ENCODE measurements at places on chromosomes 5 and 9. TPM values are rescaled to one million over a fixed set of nuclear protein-coding genes. Genes with fewer than 3 reads are reported as not detected.
A peak's percentile ranks its signal among the peaks of the same experiment; 100 is the strongest.

GRCh38 chr5:153636670-153637451, 146.4 kb downstream of the GRIA1 start:
- no peak for DNase-seq

GRCh38 chr5:112083623-112084022, 326.6 kb upstream of the NREP start:
- DNase-seq, result no peak

DNA sequence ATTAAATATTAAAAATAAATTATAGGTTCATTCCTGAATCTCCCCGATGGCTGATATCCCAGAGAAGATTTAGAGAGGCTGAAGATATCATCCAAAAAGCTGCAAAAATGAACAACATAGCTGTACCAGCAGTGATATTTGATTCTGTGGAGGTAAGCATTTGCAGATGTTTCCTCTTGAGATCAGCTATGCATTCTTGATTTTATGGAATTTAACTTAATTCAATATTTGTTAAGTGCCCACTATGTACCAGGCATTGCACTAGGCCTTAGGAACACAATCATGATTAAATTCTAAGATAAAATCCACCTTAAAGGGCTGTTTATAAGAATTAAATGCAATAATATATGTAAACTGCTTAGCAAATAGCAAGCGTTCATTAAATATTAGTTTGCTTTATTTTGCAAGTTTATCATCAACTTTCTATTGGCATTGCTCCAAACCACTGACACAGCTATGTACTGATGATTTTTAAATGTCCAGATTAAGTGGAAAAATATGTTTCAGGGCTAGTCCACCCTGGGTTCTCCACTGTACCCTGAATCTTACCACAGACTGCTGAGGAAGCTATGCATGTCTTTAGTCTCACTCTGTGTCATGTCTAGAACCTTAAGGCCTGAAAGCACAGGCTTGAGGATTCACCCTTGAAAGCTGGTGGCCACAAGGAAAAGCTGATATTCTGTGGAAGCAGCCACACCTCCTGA, 33.2 kb downstream of the SLC22A4 start:
- DNase-seq, result no peak

- DNase-seq, result no peak
Observed at GRCh38 chr9:123640792-123641222, 284.8 kb downstream of the CRB2 start.

DNA sequence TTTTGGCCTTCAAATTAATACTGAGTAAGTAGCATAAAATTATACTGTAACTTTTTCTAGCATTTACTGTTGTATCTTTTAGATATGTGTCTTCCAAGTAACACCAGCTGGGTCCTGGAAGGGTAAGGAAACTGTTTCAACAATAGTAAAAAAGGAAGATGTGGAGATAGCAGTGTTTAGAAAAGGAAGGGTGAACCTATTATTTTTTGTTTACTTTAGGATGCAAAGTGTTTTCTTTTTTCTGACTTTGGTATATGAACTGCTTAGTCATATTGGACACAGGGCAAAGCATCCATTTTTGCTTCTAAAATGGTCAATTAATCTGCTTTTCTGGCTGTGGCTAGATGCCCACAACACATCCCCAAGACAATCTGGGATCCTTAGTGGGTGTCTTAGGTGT, 5.3 kb downstream of the PKD2L2 start:
- DNase-seq, result no peak

DNA sequence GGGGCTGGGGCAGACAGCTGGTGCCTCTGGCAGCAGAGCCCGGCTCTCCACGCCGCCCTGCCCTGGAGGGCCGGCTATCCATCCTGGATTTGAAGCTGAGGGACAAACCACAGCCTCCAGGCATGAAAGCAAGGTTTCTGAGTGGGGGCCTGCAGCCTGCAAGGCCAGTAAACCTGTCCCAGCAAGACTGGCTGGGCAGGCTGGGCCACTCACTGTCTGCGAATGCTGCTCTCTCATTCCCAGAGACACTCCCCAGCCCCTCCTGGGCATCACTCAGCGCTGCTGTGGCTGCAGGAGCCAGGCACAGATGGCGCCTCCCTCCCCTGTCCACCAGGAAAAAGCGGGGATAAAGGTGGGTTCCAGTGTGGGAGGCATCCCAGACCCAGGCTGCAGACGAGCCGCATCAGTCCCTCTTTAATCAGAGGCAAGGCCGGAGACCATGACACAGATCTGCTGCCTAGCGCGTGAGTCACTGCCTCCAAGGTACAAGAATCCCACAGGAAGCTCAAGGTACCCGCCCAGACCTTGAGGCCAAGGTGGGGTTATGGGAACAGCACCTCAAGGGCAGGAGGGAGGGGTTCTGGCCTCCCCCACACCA, 118.0 kb downstream of the VAV2 start:
- no peak for DNase-seq

DNA sequence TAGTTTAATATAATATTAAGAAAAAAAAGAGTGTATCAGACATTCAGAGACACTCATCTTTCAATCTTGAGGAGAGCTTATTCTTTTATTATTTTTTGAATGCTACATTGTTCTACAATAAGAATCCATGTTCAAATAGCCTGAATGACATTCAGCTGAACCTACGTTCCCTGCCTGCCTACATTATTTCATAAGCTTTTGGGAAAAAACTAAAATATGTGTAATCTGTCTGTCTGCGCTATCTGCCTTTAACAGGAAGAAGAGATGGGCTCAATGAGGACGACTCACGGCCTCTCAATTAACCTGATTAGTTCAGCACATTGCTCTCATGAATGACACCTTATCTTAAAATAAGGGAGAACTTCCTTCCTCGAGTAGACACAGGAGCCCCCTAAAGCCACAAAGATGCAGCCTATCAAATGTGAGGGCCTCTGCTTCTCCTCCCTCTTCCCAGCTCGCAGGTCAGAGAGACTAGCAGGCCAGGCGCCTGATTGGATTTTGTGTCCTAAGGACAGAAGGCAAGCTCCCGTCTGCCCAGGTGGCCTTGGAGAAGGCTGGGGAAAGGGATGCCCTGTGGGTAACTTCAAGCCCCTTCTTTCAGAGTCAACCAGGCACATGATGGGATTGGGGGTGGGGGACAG, 37.8 kb downstream of the EBF1 start:
- DNase-seq, result peak; percentile 62

DNA sequence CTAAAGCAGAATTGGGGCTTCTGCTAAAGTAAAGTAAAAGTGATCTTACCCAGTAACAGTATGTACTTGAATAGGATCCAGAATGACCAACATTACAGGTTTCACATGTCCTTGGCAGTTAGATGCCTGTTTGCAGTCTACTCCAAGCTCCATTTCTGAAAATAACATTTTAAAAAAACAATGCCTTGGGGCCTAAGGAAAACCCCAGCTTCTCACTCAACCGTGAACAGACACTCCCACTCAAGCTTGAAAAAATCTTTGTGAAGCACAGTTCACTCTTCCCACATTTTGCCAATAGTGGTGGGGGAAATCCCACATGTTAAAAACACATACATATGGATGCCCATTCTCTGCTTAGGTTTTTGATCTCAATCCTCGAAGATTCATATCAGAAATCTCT, 304.1 kb downstream of the ARRDC3 start:
- no peak for DNase-seq

DNA sequence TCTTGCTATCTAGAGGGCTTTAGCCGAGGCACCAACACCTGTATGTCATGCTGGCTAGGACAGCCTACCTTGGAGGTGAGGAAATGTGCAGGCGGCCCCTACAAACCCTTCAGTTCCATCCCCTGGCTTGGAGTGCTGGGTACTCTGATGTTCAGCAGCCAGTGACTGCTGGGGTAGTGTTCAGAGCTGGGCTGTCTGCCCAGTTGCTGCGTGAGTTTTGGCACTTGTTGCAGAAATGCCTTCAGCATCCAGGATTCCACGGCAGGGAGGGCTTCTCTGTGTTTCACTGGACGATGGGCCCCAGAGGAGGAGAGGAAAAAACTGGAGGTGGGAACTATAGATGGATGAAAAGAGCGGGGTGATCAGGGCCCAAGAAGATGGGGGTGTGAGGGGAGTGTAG, 10.4 kb downstream of the SWI5 start:
- DNase-seq, result peak; percentile 81

- DNase-seq, result no peak
Observed at GRCh38 chr9:98502976-98503325, 205.8 kb downstream of the GABBR2 start.

- no peak for DNase-seq
Observed at GRCh38 chr5:27316271-27316650, 277.9 kb upstream of the CDH9 start.

GRCh38 chr5:158638396-158638795, 461.3 kb downstream of the EBF1 start:
- DNase-seq, result no peak

DNA sequence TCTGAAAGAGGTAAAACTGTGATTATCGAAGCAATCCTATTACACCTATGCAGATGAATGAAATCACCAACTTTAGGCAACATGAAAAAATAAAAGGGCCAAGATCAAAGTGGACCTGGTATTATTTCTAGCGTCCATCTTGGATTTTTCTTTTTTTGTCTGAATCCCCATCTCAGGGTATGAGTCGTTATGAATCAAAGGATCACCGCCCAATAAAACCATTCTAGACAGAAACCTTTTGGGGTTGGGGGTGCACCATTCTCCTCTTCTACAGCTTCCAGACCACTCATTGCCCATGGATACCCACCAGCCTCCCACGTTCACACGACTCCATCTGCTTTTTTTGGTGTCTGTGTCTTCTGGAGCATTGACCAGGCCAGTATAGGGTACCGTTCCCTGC, 33.4 kb downstream of the MAP1B start:
- no peak for DNase-seq

DNA sequence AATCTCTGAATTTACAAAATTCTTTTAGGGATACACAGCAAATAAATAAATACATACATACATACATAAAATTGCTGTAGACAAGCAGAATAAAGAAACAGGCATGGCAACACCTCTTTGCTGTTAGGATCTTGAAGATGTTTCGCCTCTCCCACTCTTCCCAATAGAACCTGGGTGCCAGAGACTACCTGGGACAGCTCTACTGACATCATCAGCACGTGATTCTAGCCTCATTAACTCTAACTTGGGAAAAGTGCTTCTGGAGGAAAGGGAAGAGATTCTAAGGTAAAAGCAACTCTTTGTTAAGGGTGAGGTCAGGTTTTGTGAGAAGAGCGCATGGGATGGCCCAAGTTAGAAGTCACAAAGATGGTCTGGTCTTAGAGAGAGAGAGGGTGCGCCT, 339.1 kb downstream of the RFX3 start:
- DNase-seq, result no peak

DNA sequence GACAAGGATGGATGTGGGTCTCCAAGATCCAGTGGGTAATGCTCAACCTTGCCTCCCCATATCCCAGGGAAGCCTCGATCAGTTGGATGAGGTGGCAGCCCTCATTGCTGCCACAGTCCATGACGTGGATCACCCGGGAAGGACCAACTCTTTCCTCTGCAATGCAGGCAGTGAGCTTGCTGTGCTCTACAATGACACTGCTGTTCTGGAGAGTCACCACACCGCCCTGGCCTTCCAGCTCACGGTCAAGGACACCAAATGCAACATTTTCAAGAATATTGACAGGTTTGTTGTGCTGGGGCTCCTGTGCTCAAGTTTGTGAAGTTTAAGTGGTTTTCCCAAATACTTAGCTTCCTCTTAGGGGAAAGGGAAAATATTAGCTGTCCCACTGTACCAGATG, 74.0 kb downstream of the WDR41 start:
- DNase-seq, result no peak

DNA sequence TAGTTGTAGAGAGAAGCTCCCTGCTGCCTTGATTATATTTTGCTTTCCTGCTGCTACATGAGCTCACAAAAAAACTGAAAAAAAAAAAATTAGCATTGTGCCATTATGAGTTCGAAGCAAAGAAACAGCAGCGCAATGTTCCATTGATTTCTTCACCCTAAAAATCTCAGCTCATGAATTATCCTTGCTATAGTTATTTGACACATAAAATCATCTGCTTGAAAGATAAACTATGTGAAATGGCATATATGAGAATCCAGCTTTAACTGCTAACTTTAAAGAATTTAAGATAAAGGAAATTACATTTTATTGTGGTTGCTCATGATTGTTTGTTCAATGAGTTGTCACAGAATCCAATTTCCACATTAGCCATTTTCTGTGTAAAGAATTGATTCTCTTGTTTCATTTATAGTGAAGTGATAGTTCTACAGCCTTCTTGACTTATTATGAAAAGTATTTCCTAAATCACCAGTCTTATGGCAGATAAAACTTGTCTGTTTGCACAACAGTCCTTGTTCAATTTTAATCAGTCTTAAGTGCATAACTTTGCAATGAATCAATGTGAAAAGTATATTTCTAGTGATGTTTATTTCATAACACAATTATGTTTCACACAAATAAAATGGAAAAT, 1275.0 kb upstream of the CDH9 start:
- DNase-seq, result no peak

- no peak for DNase-seq
Observed at GRCh38 chr9:87461256-87461655, 36.4 kb upstream of the DAPK1 start.

- peak; percentile 27 for DNase-seq
Observed at GRCh38 chr5:124743602-124744169, 2.8 kb downstream of the ZNF608 start.

DNA sequence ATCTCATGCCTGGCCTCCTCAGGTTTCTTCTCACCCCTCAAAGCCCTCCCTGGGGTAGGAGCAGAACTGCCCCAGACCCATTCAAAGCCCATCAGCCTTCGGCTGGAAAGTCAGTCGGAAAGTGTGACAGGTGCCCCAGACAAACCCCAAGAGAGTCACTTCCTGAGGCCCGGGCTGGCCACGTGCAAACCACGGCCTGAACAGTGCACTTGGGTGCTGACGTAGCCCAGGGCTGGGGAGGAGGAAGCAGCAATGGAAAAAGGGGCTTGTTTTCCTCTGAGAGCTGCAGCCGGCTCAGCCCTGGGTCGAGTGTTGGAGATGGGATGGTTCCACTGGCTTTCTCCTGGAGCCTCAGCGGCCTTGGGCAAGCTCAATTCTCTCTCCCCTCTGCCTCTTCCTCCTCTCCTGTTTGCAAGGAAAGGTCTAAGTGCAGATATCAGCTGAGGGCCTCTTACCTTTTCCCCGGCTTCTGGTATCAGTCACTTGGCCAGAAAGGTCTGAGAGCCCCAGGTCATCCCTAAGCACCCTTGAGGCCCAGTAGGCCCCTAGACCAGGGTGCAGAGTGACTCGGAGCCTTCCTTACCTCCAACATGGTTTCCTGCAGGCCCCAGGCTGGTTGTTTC, 5.9 kb upstream of the EGR1 start:
- DNase-seq, result no peak

- no peak for DNase-seq
Observed at GRCh38 chr5:74949976-74950375, 83.8 kb upstream of the FAM169A start.

DNA sequence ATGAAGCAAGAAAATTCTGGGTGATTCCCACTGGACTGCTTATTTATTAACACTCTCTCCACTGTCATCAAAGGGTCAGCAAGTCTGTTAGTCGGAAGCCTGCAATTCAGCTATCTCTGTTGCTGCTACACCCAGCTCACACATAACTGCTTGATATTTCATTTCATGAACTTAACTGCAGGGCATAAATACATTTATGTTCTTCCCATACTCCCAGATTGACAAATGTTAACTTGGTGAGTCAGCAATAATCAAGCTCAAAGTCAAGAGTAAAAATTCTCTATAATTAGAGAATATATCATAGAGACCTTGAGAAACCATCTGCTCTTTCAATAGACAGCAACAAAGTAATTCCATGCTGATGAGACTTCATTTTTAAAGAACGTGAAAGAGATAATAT, 198.8 kb downstream of the ADAMTS12 start:
- no peak for DNase-seq

The LCN1 gene
- not detected for total RNA-seq

The RNF224 gene
- total RNA-seq, result not detected

The FOXE1 gene
- not detected for total RNA-seq

The NUTM2G gene
- total RNA-seq, result not detected

The SLC6A19 gene
- 0.09 TPM for total RNA-seq

The FCN1 gene
- total RNA-seq, result 0.27 TPM

The TXNDC8 gene
- not detected for total RNA-seq

All from cerebellum (tissue), 4 donors.